Cortex of kidney (tissue), 1 donor: ENCODE measurements at places on chromosomes 13 and 19.

DNA sequence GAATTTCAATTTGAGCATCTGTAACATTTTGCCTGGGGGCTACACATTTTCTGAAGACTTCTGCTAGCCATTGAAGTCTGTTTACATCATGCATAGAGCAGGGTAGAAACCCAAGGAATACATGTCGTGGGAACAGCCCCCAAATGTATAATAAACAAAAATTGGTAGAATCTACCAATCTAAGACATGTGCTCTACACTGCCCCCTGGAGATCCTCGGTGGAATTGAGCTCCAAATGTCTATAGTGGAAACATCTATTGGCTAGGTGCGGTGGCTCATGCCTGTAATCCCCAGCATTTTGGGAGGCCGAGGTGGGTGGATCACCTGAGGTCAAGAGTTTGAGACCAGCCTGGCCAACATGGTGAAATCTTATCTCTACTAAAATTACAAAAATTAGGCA, 57.3 kb downstream of the MBD3L2B start:
- DNase-seq, result no peak

DNA sequence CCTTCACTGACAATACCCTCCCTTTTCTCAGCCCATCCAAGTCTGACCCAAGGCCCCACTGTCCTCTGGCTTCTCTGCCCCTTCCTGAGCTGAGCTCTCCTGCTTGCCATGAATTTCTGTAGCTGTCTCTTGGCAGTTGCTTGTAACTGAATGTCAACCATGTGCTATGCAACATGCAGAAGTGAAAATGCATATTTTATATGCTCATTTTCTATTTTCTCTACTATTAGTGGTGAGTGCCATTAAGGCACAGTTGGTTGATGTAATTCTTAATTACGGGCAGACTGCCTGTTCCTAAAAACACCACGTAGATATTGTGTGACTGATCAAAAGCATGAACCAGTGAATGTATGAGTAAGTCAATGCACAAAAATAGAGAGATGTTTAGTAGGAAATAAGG, 29.6 kb downstream of the TNFSF11 start:
- DNase-seq, result no peak

- DNase-seq, result no peak
These were observed 395.9 kb downstream of the KCNRG start for GRCh38 chr13:50410921-50411746.

GRCh38 chr19:18135712-18136584, 17.0 kb upstream of the PIK3R2 start:
- no peak for DNase-seq

GRCh38 chr13:60230593-60230992, 66.9 kb upstream of the DIAPH3 start:
- DNase-seq, result no peak

DNA sequence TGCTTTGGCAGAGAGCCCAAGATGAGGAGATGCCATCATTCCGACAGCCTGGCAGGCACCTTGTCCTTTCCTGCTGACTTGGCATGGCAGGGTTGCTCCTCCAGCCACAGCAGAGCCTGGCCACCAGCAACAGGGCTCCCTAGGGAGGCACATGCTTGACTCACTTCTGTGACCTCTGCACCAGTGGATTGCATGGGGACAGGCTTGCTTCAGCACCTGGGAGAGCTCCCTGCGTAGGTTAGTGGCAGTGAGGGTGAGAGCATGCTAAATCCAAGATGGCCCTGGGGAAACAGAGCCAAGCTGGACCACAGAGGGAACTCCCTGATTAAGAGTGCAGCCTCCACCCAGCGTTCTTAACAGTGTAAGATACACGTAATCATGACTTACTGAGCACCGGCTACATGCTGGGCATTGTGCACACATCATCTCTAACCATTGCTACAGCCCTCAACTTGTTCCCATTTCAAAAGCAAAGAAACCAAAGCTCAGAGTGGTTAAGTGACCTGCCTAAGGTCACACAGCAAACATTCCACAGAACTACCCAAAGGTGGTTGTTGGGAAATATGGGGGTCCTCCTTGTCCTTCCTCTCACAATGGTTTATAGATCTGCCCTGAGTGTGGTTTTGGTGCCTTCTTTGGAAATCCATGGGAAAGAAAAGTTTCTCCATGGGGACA, 116.6 kb upstream of the UQCRFS1 start:
- DNase-seq, result no peak

DNA sequence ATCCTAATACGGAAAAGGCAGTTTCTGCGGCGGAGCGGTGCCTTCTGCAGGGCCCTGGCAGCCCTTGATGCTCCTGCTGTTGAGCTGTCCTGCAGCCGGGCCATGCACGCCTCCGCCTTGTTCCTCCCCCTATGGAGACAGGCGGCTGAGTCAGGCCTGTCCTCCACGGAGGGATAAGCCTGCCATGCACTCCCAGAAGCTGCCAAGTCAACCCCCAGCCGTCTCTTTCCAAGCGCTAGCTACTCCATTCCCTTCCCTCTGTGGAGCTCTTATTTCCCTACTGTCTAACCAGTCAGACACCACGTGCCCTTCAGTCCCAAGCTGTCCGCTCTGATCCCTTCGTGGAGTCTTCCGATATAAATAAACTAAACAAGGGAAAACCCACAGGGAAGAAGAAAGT, 197.0 kb downstream of the COL4A1 start:
- DNase-seq, result no peak

- DNase-seq, result no peak
These were observed 50.8 kb upstream of the HTR2A start for GRCh38 chr13:46947425-46948191.
